ENCODE measurements at places on chromosomes 11 and 22.

GRCh38 chr11:26865703-26866102, 128.2 kb upstream of the FIBIN start:
- no peak for DNase-seq

DNA sequence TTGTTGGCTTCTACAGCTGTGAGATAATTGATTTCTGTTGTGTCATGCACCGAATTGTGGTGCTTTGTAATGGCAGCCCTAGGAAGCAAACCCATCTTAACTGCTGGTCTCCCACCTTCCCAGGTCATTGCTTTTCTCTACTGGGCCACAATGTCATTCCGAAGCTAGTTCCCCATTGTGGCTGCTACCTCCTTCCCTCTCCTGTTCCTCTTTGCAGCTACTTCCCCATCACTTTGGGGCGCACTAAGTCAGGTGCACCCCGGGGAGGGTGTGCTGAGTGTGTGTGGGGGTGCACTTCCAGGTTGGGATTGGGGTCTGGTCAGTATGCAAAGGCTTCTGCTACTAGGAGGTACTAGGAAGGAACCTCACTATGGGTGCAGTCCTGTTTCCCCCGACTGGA, 109.3 kb downstream of the ST3GAL4 start:
- DNase-seq = no peak

GRCh38 chr11:1694064-1694845, 2.7 kb upstream of the KRTAP5-6 start:
- peak; percentile 90 for DNase-seq

DNA sequence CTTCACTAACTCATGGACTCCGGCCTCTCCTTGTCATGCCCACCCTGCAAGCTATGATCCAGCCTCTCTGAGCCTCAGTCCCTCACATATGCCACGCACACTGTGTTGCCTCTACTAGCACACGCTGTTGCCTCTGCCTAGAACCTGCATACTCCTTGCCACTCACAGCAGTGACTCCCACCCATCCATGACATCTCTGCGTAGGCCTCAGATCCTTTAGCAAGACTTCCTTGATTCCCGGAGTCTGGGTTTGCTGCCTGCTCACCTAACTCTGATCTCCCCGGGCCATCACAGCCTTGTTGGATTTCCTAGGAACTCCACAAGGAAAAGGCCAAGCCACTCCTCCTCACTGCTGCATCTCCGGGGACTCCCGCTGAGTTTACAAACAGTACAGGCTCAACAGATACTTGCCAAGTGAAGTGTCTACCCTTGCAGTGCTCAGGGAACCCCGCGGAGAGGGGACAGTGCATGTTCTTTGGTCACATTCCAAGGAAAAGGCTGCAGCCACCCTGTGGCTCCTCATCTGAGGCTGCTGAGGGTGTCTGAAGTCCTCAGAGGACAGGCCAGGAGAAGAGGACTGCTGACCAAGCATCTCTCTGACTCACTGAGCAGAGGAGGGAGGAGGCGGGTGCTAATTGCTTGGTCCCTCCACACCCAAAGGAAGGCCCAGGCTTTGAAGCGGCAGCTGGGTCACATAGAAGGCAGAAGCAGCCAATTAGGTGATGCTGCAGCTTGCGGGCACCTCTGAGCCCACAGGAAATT, 42.4 kb upstream of the NAV2 start:
- peak; percentile 58 for DNase-seq

GRCh38 chr11:128824191-128825049, 42.7 kb downstream of the KCNJ1 start:
- no peak for DNase-seq

DNA sequence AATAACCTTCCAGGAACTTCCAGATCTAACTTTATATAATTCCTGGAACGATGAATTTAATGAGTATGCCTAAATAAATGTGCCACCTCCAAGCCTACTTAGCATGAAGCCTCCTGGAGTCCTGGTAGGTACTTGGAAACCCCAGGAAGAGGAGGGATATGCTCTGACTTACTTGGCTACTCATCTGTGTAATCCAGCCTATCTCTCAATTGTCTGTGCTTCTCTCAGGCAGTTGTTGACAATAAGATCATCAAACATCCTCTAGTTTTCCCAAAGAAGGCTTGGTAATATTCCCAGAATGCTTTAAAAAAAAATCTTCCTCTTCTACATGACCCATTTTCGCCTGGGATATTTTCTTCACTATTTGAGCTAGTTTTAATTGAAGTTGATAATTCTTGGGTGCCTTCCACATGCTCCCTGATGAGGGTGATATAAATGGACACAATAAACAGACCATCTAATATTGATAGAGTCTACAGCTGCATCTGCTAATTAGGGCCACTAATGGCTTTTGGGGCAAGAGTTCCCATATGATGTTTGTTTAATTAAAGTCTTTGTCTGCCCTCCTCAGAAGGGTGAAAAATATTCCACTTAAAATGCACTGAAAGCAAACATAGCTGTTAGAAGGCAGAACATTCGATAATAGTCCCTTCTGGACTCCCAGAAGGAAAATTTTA, 75.5 kb upstream of the RAB38 start:
- no peak for DNase-seq

DNA sequence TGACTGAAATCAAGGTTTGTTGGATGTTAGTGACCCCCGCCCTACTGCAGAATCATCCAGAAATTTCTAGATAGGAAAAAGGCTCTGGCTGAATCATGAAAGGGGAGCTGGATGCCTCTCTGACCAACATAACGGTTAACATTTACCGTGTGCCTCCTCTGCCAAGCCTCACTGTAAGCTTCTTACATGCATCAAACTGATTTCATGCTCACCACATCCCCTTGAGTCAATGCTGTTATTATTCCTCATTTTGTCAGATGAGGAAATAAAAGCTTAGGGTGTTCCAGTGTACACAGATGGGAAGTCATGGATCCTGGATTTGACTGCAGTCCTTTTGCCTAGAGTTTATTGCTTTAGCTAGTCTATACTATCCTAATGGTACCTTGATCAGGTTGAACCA, 5.9 kb upstream of the HMOX1 start:
- DNase-seq = no peak

GRCh38 chr22:39237318-39238100, 7.3 kb downstream of the PDGFB start:
- no peak for DNase-seq

GRCh38 chr11:122703541-122704272, 48.2 kb downstream of the UBASH3B start:
- DNase-seq = no peak

DNA sequence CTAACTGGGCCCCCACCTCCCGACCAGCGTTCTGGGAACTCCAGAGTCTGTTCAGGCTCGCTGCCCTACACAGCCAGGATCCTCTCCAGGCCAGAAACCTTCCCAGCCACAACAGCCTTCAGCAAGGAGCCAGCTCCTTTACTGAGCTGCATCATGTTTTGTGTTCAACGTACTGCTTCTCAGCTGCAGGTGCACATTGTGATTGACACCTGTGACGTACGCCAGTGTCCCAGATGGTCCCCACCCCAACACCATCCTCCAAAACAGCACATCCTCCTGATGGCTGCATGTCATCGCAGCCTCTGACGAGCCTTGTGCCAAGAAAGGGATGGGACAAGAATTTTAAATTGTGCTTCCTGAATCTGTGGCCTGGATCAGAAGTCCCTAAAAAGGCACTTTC, 117.5 kb downstream of the SPATA19 start:
- DNase-seq = no peak

GRCh38 chr22:37410174-37411055, 16.9 kb downstream of the ELFN2 start:
- no peak for DNase-seq
